ENCODE measurements at places on chromosomes 12 and 14.

GRCh38 chr14:71629765-71630492 is 302.3 kb upstream of the RGS6 start:
- DNase-seq, result no peak

- no peak for DNase-seq
These were observed 47.4 kb upstream of the BTG1 start for GRCh38 chr12:92193063-92193462.

- DNase-seq, result no peak
These were observed 185.8 kb upstream of the NOS1 start for GRCh38 chr12:117547209-117547608.

- no peak for DNase-seq
These were observed 114.5 kb downstream of the DACT1 start for GRCh38 chr14:58752289-58752688.

- DNase-seq, result no peak
These were observed 3.3 kb downstream of the ARHGAP9 start for GRCh38 chr12:57476162-57476992.

GRCh38 chr14:69487226-69487625 is 2.7 kb downstream of the PLEKHD1 start:
- no peak for DNase-seq

DNA sequence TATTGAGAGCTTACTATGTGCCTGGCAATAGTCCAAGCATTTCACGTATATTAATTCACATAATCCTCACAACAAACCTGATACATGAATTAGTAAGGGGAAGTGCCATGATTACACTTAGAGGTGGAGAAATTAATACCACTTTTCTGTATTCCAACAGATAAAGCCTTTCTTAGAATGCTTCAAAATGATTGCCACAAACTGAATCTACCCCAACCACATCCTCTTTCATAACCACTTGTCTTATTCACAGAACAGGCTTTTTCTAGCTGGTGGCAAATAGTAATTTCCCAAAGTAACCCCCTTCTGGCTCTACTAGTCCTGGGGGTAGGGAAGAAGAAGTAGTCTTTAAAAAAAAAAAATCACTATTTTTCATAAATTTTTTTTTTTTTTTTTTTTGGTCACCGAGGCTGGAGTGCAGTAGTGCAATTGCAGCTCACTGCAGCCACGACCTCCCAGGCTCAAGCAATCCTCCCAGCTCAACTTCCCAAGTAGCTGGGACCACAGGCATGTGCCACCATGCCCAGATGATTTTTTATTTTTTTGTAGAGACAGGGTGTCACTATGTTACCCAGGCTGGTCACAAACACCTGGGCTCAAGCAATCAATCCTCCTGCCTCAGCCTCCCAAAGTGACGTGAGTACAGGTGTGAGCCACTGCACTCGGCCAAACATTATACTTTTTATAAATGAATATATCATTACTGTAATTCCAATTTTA is 59.0 kb upstream of the ARID2 start:
- no peak for DNase-seq

GRCh38 chr12:104775731-104776231 is 182.3 kb downstream of the SLC41A2 start:
- DNase-seq, result no peak

DNA sequence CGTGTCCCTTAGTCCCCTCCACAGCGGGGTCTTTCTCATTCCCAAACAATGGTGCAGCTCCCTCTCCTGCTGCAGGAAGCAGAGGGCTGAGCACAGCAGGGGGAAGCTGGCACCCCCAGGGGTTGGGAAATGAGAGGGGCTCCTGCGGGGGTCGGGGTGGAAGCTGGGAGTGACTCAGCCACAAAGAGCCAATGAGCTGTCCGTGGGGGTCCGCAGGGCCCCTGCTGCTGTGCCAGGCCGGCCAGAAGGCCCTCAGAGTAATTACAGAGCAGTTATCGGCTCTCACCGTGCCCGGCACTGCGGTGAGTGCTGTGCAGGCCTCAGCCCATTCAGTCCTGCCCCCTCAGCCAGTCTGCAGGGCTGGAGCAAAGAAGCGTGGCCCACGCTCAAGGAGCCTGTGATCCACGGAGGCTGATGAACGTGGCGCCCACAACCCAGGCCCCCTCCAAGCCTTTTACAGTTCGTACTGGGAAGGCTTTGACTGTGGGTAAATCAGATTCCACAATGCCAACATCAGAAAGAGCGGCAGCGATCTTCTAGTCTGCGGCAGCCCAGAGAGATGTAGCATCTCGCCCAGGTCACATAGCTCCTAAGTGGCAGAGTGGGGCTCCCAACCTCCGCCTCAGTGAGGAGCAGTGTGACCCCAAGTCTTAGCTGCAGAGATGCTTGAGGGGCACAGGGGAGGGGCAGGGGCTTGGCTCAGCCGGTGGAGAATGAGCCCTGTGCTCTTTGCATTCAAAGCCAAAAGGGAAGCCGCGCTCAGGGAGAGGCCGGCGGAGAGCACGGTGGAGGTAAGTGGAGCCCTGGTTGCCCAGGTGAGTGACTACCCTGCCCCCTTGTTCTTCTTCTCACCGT is 43.4 kb downstream of the SLC6A12 start:
- no peak for DNase-seq

- DNase-seq, result no peak
These were observed 48.8 kb downstream of the SLC38A1 start for GRCh38 chr12:46219877-46220655.

DNA sequence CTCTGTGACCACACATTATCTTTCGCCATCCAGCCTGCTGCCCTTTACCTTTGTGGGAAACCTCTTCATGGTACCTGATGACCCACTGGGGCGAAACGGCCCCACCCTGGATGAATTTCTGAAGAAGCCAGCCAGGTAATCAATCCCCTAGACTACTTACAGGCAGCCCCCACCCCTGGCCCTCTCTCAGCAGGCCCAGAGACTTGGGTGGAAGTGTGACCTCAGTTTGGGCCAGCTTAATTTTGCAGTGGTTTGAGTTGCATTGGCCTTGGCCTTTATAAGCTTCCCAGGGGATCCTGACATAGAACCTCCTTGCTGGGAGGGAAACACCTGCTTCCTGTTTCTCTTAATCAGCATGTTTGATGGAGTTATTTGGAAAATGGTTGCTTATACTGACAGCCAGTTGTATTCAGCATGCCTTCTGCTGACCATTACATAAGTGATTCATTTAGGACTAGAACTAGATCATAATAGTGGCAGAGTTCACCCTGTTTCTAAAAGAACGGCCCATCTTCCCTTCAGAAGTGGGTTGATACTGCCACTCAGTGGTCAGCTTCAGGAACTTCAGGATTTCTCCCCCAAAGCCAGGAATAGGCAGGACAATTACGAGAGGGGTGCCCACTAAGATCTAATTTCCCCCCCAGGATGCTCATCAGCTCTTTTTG is 6.1 kb downstream of the SDR39U1 start:
- DNase-seq, result peak; percentile 46

DNA sequence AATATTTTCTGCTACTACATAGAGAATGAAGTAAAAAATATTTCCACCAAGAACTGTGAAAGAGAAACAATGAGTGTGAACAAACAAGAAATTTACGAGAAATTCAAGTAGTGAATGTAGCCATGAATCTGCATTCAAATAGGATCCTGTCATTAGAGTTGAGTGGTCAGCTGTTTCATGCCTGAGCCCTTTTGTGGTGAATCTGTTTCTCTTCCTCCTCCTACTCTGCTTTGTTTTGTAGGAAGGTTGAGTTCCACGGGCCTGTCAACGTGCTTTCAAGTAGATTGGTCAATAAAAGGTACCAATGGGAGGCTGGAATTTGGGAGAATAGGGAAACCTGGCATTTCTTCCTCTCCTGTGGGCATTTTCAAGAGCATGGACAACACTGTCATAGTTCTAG is 1749.6 kb upstream of the FLRT2 start:
- no peak for DNase-seq

- no peak for DNase-seq
These were observed 9.5 kb downstream of the EMP1 start for GRCh38 chr12:13205809-13206559.

- DNase-seq, result no peak
These were observed 169.5 kb downstream of the CHST11 start for GRCh38 chr12:104626069-104626837.

DNA sequence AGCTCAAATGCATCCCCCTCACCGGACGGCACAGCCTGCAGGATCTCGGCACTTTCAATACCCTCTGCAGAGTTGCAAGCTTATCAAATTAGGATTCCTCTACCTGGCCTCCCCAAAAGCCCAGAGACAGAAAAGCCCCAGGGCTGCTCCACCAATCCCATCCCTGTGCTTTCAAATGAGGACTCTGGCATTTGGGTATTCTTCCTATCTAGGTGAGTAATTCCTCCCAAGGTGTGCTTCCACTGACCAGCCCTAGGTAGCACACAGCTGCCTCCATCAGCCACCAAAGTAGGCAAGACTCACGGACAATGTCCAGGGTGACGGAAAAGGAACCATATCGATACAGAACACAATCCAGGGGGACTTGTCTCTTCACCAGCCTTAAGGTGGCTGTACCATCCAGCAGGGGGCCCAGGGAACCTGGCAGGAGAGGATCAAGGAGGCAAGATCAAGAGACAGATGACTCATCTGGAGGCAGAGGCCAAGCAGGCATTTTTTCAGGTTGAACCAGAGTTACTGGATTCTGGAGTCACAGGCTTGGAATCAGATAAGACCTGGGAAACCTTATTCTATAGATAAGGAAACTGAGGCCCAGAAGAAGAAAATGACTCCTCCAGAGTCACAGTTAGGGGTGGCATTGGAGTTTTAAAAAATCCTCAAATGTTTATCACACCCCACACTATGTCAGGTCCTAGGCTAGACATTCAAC is 9.9 kb downstream of the PMEL start:
- no peak for DNase-seq

GRCh38 chr14:103683139-103683538 is 32.1 kb downstream of the XRCC3 start:
- DNase-seq, result no peak

DNA sequence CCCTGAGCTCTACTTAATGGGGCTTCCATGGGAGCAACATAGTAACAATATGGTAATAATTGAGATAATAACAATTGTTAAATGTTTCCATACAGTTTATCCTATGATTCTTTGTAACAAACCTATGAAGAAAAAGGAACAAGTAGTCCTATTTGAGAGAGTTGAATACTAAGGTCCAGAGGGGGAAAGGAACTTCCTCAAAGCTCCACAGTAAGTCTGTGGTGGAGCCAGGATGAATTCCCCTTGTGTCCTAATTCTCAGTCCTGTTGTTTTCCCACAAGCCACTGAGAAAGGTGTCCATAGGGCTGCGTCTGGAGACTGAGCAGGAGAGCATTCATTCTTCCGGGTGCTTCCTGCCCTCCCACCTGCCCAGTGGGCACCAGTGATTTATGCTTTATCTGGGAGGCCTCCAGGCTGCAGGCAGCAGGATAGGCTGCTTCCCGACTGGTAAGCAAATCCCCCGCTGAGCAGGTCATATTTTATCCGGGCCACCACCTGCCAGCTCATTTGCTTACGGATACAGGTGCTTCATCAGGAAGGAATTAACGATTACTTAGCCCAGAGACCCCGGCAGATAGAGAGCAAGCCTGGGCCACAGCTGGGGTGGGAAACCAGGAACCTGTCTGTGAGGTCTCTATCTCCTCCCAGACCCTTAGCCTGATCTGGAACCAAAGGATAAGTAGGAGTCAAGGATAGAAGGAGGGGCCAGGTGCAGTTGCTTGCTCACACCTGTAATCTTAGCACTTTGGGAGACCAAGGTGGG is 33.9 kb upstream of the FAM222A start:
- peak; percentile 69 for DNase-seq

GRCh38 chr12:79822475-79822874 is 112.4 kb downstream of the PPP1R12A start:
- DNase-seq, result no peak

- DNase-seq, result no peak
These were observed 98.5 kb downstream of the ETV6 start for GRCh38 chr12:11747969-11748368.

DNA sequence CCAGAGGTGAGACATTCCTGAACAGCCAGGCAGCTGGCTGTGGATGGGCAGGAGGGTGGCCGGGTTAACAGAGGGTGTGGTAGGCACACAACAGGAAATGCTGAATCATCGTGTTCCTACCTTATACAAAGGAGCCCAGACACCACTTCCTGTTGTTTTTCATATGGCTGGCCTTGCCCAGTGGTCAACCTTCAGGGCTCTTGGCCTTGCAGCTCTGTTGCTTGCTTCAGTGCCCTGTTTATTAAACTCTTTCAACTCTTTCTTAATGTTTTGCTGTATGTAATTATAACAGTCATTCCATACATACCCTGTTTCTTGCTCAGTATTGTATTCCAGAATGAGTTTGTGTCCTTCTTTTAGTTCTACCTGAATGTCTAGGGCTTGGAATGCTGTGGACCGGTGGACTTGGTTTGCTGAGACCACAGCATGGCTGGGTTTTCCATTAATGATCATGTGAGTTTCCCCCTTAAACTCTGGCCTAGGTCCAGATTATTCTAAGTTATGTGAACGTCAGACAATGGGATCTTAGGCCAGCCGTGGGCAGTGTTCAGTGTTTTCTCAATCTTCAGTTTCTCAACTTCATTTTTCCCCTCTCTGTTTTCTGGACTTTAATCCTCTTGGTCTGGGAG is 11.9 kb downstream of the CFAP54 start:
- DNase-seq, result peak; percentile 31

- DNase-seq, result no peak
These were observed 20.6 kb upstream of the PYGL start for GRCh38 chr14:50964683-50965390.

- no peak for DNase-seq
These were observed 702.7 kb downstream of the TMTC2 start for GRCh38 chr12:83389237-83389996.

DNA sequence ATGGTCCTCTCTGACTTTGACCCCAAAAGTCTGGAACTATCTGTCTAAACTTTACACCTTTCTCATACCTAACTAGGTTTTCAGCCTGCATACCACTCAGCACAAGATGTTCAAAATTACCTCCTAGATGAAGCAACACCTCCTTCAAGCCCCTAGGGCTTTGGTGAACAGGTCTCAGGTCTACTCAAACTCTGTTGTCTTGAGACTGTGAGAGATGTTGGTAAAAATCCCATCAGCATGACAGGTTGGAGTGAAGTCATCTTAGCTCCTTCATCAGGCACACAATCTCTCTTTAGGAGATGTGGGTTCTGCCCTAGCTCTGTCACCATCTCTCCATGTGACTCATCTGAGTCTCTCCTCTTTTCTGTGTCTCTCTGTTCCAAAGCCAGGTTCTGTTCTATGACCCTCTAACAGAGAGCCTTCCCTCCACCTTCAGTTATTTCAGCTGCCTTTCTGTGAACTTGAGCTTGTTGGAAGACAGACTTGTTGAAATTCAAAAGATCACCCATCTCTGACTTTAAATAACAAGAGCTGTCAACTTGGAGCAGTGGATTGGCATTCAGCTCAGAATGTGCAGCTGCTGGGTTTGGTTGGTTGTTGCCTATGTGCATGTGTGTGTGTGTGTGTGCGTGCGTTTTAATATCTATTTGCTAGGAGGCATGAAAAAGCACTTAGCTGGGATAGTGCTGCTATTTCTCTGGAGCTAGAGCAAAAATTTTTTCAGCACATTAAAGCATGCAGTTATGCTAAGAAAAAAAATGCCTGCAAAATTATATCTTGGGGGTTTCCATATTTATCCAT is 130.7 kb downstream of the CRACR2A start:
- no peak for DNase-seq

DNA sequence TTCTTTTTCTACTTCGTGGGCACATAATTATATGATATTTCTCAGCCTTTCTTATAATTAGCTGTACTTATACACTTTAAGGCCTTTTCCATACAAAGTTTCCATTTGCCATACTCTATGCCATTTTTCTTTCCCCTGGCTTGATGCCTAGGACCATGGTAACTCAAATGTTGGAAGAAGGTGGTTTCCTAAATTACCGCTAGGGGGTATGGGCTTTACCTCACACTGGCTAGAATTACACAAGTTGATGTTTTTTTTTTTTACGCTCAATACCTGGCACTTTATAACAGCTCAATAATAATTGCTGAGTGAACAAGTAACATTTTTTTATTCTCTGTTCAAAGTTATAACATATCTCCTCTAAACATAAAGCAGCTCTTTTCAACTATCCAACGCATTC is 306.8 kb upstream of the LRFN5 start:
- DNase-seq, result no peak
